ENCODE measurements at places on chromosomes 4 and X.
A peak's percentile ranks its signal among the peaks of the same experiment; 100 is the strongest.

- no peak for DNase-seq
Measured at GRCh38 chr4:176226736-176227135, 31.4 kb upstream of the SPATA4 start.

- no peak for DNase-seq
Measured at GRCh38 chr4:20408611-20409010, 156.9 kb downstream of the SLIT2 start.

DNA sequence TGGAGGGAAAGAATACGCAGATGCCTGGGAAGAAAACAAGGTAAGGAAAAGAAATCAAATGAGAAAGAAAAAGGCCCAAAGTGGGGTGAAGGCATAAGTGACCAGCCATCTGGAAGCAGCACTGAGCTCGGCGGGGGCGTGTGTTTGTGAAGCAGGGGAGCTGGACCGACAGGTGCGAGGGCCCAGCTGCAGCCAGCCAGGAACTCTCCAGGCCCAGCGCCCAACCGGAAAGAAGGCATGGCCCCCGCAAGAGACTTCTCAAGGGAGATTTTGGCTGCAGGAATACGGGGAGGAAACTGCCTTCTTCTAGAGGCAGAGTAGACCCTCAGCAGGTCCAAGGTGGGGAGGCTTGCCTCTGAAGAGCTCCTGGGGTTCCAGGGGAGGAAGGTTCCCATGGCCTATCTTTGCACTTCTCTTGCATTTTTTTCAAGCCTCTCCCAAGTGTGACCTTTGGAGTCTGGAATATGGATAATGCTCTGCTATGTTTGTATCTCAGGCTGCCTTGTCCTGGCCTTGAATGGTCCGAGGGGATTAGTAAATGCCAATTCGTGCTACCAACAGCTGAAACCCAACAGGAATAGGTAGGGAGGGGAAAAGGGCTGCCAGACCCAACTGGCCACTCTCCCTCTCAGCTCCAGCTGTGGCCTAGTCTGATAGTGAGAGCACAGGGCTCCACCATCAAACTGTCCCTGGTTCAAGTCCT is 10.8 kb upstream of the CITED1 start:
- no peak for DNase-seq

DNA sequence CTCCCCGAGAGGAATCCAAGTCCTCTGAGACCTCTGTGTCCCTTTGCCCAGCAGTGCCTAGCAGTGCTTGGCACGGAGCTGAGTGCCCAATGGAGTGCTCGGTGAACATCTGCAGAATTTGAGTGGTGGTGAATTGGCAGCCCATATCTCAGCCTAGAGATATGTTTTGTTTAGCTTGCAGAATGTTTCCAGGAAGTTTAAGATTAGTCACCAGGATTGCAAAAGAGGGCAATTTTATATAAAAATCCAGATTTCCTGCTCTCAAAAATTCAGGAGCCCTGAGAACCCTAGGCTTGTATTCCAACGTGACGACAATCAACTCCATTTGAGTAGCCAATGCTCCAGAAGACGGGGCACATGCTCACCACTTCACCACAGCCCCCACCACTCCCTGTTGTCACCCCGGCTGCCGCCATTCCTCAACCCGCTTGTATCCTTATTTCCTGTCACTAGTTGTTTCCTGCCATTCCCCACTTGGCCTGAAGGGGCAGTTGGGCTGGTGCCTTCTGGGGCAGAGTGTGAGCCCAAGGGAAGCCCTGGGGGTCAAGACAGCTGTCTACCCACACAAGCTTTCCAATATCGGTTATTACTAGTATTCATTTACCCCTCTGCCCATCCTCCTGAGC is 116.9 kb downstream of the EFNB1 start:
- DNase-seq = no peak

DNA sequence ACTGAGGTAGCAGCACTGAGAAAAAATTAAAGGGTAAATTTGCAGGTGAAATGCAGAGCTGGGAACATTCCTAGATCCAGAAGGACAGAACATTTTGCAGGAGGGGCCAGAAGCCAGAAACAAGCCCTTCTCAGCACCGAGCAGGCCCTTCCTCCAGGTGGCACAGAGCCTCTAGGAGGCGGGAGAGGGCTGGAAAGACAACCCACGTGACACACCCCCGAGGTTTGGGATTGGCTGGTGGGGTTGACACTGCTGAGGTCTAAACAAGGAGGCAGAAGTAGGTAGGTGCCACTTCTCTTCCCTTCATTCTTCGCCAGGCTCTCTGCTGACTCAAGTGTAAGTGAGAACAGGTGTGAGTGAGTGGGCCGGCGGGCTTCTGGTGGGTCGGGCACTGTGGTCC is at the start of gene PAGE4:
TSS of gene PAGE4 (plus strand) at position 288 of the 400 bp plus-strand sequence. CDS start 1,126 bp downstream, outside the sequence.
- no peak for DNase-seq

DNA sequence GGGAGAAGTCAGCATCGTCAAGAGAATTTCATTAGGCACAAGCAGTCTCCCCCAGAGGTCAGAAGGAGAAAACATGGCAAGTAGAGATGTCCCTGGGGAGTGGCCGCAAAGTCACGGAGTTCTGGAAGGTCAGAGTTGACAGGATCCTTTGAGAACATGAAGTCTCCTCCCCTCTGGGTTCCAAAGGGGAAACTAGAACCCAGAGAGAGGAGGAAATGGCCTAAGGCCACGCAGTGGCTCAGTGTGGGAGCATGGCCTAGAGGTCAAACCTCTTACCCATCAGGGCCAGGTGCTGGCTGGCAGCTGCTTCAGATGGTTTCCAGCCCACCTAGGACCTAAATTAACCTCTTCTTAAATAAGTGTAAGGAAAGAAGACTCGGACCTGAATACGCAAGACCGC is 884 bp downstream of the IDH3G start:
- no peak for DNase-seq

GRCh38 chr4:131159261-131159660 is 1989.8 kb upstream of the PCDH10 start:
- no peak for DNase-seq

- no peak for DNase-seq
Measured at GRCh38 chr4:121421594-121421993, 40.8 kb upstream of the QRFPR start.

DNA sequence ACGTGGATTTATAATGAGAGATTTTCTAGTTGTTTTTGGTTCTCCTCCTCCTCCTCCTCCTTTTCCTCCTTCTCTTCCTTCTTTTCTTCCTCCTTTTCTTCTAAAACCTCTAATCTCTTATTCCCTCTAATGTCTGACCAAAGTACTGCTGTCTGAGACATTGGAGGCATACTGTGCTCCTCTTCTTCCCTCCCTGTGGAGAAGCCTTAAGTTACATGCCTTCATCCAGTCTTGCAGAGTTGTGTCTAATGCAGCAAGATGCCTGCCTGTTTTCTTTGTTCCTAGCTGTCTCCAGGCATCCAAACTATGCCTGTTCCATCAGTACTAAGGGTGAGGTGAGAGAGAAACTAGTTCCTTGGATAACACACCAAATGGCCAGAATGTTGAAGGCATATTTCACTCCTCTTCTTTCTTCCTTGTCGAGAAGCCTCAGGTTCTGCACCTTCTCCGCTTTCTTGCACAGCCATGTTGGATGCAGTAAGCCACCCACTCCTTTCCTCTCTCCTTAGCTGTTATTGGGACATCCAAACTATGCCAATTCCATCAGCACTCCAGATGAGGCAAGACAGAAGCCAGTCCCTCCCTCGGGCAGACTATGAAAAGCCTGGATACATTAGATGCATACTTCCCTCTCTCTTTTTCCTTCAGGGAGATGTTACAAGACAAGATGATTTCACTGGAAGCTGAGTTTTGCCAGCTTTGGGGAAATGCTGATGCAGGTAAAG is 285.7 kb upstream of the TRAM1L1 start:
- no peak for DNase-seq

DNA sequence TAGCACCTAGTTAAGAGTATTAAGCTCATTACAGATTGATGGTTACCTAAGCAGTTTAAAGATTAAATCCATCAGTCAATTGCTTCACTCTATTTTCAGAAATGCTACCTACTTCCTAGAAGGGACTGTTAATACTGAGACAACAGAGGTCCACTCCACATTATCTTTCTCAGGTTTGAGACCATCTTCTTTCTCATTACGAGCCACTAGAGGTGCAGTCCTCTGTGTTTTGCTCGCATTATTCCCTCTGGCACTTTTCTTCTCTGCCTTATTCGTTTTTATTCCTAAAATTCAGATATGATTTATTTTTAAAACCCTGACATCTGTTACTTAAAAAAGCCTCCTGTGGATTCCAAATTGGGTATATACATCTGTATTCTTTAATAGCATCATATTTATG is 459.1 kb downstream of the FSTL5 start:
- DNase-seq = no peak

DNA sequence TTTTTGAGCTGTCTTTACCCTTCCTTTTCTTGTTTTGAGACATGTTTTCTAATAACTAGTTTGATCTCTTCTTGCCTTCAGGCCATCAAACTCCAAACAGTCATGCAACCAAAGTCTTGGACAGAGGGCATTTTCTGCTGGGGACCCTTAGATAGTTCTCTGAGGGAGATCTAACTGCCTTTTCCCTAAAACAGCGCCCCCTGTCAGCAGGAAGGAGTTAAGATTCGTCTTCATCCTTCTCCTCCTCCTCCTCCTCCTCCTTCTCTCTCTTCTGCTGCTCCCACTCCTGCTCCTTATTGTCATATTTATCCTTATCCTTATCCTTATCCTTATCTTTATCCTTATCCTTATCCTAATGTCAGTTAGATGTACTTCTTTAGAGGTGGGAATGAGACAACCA is 417.2 kb downstream of the TRAM1L1 start:
- DNase-seq = no peak

DNA sequence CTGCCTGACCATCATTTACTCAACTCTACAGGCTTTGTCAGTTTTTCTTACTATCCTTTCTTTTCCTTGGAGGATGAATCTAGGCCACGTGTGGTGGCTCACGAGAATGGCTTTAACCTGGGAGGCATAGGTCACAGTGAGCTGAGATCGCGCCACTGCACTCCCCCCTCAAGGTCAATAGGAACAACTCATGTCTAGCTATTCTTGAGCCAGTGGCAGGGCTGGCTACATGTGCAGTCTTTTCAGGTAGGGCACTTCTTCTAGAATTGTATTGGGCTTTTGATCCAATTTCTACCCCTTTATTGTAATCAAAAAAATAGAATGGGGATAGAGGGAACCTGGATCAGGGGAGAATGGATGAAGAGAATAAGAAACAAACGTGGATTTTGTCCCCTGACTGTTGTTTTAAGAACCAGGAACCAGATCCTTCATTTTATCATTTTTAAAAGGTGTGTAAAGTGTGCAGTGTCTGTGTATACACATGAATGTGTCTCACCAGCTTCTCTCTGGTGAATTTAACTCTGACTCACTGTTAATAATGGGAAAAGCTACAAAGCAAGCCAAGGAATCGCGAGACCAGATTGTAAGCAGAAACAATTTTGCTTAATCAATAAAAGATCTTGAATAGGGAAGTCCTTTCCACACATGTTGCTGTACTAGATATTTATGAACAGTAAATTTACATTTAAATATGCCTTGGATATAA is 283.9 kb upstream of the GPC4 start:
- no peak for DNase-seq

GRCh38 chrX:150508451-150509367 is 59.7 kb upstream of the MTM1 start:
- DNase-seq = no peak

DNA sequence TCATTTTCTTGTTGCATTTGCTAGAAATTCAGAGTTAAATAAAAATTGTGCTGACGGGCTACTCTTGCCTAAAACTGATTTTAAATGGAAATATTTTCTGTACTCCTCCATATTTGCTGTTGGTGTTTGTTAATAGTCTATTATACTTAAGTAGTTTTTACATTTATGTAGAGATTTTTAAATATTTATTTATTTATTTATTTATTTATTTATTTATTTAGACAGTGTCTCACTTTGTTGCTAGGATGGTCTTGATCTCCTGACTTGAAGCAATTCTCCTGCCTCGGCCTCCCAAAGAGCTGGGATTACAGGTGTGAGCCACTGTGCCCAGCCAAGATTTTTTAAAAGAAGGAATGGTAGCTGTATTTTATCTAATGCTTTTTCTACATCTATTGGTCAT is 68.1 kb downstream of the TMEM164 start:
- DNase-seq = no peak

- DNase-seq = no peak
Measured at GRCh38 chrX:69564665-69565064, 51.2 kb upstream of the EDA start.

DNA sequence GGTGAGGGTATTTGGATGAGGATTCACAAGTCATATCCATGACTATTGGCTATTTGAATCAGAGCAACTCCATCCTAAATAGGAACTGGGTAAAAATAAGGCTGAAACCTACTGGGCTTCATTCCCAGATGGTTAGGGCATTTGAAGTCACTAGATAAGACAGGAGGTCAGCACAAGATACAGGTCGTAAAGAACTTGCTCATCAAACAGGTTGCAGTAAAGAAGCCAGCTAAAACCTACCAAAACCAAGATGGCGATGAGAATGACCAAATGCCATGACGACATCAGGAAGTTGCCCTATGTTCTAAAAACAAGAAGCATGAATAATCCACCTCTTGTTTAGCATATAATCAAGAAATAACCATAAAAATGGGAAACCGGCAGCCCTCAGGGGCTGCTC is 224.9 kb downstream of the PACRGL start:
- DNase-seq = no peak

- no peak for DNase-seq
Measured at GRCh38 chr4:185286571-185286970, 77.2 kb downstream of the SNX25 start.

DNA sequence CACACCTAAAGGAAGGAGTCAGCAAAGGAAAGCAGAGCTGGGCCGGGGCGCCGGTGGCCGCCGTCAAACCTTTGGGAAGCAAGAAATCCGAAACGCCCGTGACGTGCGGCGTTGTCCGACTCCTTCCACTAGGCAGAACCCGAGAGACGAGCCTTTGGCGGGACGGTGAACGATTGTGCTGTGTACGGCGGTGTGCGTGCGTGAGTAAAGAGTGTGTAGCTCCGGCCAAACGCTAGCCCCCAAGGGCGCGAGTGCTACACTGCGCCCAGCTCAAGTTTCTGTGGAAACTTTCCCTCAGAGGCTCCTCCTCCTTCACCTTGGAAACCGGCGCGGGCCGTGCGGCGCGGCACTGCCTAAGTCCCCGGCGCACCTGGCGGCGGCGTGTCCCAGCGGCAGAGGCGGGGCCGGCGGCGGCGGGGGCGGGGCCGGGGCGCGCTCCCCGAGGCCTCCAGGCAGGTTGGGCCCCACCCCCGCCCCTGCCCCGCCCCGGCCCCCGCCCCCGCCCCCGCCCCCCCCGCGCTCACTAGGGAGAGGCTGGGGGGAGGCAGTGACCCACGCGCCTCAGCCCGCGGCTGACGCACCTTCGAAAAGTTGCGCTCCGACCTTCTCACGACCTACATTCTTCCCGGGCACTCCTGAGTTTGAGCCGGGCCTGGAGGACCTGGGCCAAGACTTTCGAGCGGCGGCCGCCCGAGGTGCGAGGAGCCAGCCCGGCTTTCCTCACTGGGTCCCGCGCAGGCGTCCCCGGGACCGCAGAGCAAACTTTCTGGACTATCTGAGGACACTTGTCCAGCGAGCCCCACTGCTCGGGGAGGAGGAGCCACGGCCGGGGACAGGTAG is at the start of gene FHIP1A:
TSS of gene FHIP1A (plus strand) at position 547 of the 840 bp plus-strand sequence. CDS start 157,084 bp downstream, outside the sequence.
- DNase-seq = peak; percentile 83

Measured in T-helper 9 cell (primary cell).